Myocyte (in vitro differentiated cells): ENCODE measurements at places on chromosomes 1 and 21. TPM values are rescaled to one million over a fixed set of nuclear protein-coding genes. Genes with fewer than 3 reads are reported as not detected.

Gene HTR6
- total RNA-seq: 0.10 TPM in 1 of 2 replicates, not detected in the other

Gene USH2A
- total RNA-seq: 0.08 and 0.21 TPM in 2 replicates

Gene SLAMF6
- total RNA-seq: not detected in 2 replicates

Gene ANGPTL1
- total RNA-seq: 2.5 and 7.1 TPM in 2 replicates

Gene ZBTB8A
- 2.8 and 3.7 TPM in 2 replicates for total RNA-seq

Gene NEXN
- total RNA-seq: 100 and 144 TPM in 2 replicates

Gene ERI3
- 72.1 and 80.2 TPM in 2 replicates for total RNA-seq

Gene FUBP1
- total RNA-seq: 107 and 134 TPM in 2 replicates

Gene FCRLB
- 0.21 and 0.57 TPM in 2 replicates for total RNA-seq

Gene SPATA21
- not detected in 2 replicates for total RNA-seq

Gene FMO5
- 0.99 and 2.6 TPM in 2 replicates for total RNA-seq

Gene FCER1A
- total RNA-seq: not detected in 2 replicates

Gene DYNLT4
- total RNA-seq: not detected in 2 replicates

Gene GPR157
- 2.1 and 2.8 TPM in 2 replicates for total RNA-seq

Gene NLRP3
- 0.05 TPM in 1 of 2 replicates, not detected in the other for total RNA-seq

Gene LCE6A
- total RNA-seq: not detected in 2 replicates

Gene CACHD1
- not detected in 2 replicates for total RNA-seq

Gene UAP1
- 32.3 and 47.2 TPM in 2 replicates for total RNA-seq

Gene ECM1
- total RNA-seq: 33.6 and 35.0 TPM in 2 replicates

Gene ZMYND12
- not detected in 2 replicates for total RNA-seq

Gene NPR1
- total RNA-seq: not detected in 2 replicates

Gene LCE3E
- total RNA-seq: not detected in 2 replicates

Gene SLC22A15
- 13.8 and 18.4 TPM in 2 replicates for total RNA-seq

Gene MPL
- total RNA-seq: 0.08 TPM in 1 of 2 replicates, not detected in the other
